OCI-LY7 (cell line): ENCODE measurements at places on chromosomes 3 and 15. TPM values are rescaled to one million over a fixed set of nuclear protein-coding genes. Genes with fewer than 3 reads are reported as not detected.

CNTN4 gene
- not detected in 2 replicates for total RNA-seq

SLC9A9 gene
- total RNA-seq = 7.0 and 9.3 TPM in 2 replicates

SHQ1 gene
- total RNA-seq = 34.9 and 35.5 TPM in 2 replicates

SYNM gene
- 0.08 TPM in 1 of 2 replicates, not detected in the other for total RNA-seq

SLC24A5 gene
- not detected in 2 replicates for total RNA-seq

CX3CR1 gene
- total RNA-seq = 0.13 TPM in 1 of 2 replicates, not detected in the other

GP9 gene
- not detected in 2 replicates for total RNA-seq

GABRG3 gene
- total RNA-seq = not detected in 2 replicates

TMEM212 gene
- total RNA-seq = not detected in 2 replicates

GOLGA8H gene
- total RNA-seq = 0.21 and 0.44 TPM in 2 replicates

STRIT1 gene
- total RNA-seq = not detected in 2 replicates

RCN2 gene
- 39.1 and 45.9 TPM in 2 replicates for total RNA-seq

PPIB gene
- 248 and 307 TPM in 2 replicates for total RNA-seq

CEP152 gene
- total RNA-seq = 44.9 and 54.4 TPM in 2 replicates

CDCP1 gene
- 0.07 TPM in 1 of 2 replicates, not detected in the other for total RNA-seq

MYLK gene
- not detected in 2 replicates for total RNA-seq
